ENCODE measurements at places on chromosomes 4 and X.

- no peak for DNase-seq
These were observed 185.9 kb downstream of the SMIM20 start for GRCh38 chr4:26099967-26100366.

- no peak for DNase-seq
These were observed 10.2 kb downstream of the GASK1B start for GRCh38 chr4:158162631-158163030.

DNA sequence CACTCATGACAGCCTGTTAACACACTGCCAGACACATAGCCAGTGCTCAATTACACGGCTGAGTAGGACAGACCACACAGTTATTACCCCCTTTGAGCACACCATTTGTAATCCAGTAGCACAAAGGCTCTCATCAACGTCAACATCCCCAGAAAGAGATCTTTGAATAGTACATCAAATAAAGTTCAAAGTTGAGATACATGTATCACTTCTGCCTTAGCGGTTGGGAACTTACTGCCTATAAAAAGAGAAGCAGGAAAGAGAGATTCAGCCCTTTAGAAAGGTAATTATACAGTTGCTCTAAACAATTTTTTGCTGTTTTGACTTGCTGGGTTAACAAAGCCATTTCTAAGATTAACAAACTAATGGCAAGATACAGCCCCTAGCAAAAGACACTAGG, 16.2 kb downstream of the ANXA5 start:
- DNase-seq, result no peak

DNA sequence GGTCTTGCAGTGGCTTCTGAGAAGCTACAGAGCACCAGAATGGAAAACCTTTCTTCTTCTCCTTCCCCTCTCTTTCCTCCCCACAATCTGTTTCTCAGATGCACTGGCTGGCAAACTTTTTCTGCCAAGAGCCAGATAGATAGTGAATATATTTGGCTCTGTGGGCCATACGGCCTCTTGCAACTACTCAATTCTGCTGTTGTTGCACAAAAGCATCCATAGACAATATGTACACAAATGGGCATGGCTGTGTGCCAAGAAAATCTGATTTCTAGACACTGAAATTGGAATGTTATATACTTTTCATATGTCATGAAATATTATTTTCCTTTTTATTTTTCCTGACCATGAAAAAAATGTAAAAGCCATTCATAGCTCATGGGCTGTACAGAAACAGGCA, 3.1 kb downstream of the PHEX start:
- no peak for DNase-seq
